LHCN-M2 (cell line): ENCODE measurements at places on chromosomes 5 and 9.

- no peak for DNase-seq
These were observed 108.5 kb downstream of the F2RL2 start for GRCh38 chr5:76514713-76515112.

DNA sequence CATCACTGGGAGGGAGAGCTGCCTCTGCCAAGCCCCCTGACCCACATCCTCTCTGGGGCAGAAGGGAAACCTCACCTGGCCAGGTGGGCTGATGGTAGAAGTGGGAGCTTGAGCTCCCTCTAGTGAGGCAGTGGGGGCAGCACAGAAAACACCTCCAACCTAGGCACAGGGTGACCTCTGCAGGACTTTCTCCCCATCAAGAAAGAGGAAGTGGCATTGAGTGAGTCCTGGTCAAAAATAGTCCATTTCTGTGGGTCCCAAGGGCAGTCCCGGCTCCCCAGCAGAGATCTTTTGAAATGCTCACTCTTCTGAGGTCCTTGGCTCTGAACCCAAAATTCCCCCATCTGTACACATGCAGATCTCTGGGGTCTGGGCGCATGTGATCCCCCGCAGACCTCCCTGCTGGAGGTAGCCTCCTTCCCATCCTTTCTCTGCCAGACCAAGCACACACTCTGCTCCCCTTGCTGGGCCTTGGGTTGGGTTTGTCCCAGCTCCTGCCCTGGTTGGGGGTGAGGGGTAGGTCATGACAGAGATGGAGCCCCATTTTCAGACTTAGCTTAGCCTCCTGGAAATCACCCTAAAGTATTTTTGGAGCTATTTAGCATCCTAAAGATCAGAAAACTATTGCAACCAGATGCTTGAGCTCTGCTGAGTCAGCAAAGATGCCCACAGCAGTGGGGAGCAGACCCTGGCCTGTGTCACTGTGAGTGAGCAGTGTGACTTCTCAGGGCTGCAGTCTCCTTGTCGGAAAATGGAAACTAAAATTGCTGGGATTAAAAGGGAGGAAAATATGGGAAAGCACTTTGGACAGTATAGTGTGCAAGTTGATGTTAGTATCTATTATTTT lies 41.6 kb upstream of the LCP2 start:
- DNase-seq = no peak

GRCh38 chr5:106171132-106171531 lies 1499.6 kb downstream of the EFNA5 start:
- DNase-seq = peak; percentile 17

DNA sequence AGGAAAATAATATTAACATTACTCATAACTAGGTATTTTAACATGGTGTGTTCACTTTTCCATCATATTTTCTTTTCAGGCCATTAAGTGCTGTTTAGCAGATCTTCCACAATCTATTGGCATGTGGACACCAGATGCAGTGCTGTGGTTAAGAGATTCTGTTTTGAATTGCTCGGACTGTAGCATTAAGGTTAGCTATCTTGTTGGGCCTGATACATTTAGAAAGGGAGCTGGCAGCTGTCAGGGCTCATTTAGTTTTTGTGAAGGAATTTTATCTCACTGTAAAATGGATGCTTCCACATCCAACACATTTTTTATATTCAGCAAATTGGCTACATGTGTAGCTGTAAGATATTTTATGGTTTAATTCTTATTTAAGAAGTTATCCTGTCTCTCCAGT lies 20.7 kb upstream of the TMOD1 start:
- no peak for DNase-seq

GRCh38 chr5:82942083-82942881 lies 134.9 kb downstream of the TMEM167A start:
- no peak for DNase-seq

GRCh38 chr5:137282216-137282615 lies 216.9 kb downstream of the SPOCK1 start:
- peak; percentile 84 for DNase-seq

- peak; percentile 50 for DNase-seq
These were observed 19.8 kb upstream of the NTNG2 start for GRCh38 chr9:132141948-132142594.

DNA sequence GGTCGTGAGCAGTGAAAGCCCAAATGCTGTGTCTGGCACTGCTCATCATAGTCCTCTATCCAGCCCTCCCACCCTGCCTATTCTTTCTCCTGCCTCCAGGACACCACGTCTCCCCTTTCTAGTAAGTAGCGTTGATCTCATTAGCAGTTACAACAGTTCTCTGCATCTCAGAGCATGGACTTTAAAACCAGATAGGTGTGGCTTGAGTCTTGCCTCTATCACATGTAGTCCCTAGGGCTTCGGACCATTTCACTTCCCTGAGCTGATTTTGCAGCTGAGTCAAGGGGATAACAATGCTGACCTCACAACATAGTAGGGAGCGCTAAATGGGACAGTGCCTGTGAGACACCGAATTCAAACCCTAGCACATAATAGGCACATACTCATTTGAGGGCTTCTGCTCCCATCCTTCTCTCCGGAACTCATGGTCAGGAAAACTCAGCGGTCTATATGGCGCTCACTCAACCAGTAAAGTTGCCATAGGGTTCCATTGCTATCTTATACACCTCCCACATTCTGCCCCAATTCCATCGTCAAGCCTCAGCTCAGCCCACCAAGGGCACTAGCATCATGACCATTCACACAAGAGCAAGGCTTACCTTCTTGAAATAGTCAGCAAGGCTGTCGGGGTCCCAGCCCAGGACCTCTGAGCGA lies 515 bp downstream of the LCP2 start:
- DNase-seq = no peak
